A549 treated with GW870086 at 1 μM for 4 hours (cell line): ENCODE measurements at places on chromosomes 3 and 15. TPM values are rescaled to one million over a fixed set of nuclear protein-coding genes. Genes with fewer than 3 reads are reported as not detected.

Gene CCDC39
- 0.17 TPM in 1 of 5 replicates, not detected in the others for total RNA-seq

Gene ITIH1
- total RNA-seq = not detected in 5 replicates

Gene MESP2
- 0.30 to 0.47 TPM (median 0.41 TPM) in 5 replicates for total RNA-seq

Gene ARNT2
- 13.6 to 18.5 TPM (median 16.2 TPM) in 5 replicates for total RNA-seq

Gene BFSP2
- not detected in 5 replicates for total RNA-seq

Gene IQCH
- total RNA-seq = 1.1 to 2.3 TPM (median 1.3 TPM) in 5 replicates

Gene ILDR1
- total RNA-seq = not detected in 5 replicates

Gene CILP
- 0.17 to 0.23 TPM (median 0.21 TPM) in 5 replicates for total RNA-seq
